ENCODE measurements at places on chromosomes 4 and X. TPM values are rescaled to one million over a fixed set of nuclear protein-coding genes. Genes with fewer than 3 reads are reported as not detected.

The WDFY3 gene
- total RNA-seq = 0.30 TPM

The BBS12 gene
- total RNA-seq = 1.3 TPM

The SAGE1 gene
- not detected for total RNA-seq

The POU4F2 gene
- not detected for total RNA-seq

The TRIM75 gene
- not detected for total RNA-seq

The IL3RA gene
- 0.76 TPM for total RNA-seq

The IGBP1 gene
- total RNA-seq = 28.5 TPM

The AGTR2 gene
- not detected for total RNA-seq

The CYLC1 gene
- not detected for total RNA-seq

The SPINK2 gene
- total RNA-seq = not detected

The EREG gene
- total RNA-seq = 0.63 TPM

The RENBP gene
- 10.4 TPM for total RNA-seq

The TMPRSS11A gene
- total RNA-seq = not detected

The ZNF157 gene
- 0.78 TPM for total RNA-seq

The REELD1 gene
- 0.58 TPM for total RNA-seq

The MTCP1 gene
- total RNA-seq = 5.1 TPM

The LRAT gene
- total RNA-seq = not detected

The ADAM29 gene
- not detected for total RNA-seq

The PARM1 gene
- total RNA-seq = 0.19 TPM

The BCLAF3 gene
- total RNA-seq = 3.7 TPM

The P2RY4 gene
- not detected for total RNA-seq

The GLRA2 gene
- not detected for total RNA-seq

The FAM47A gene
- not detected for total RNA-seq

Data from activated T-cell treated with anti-CD3 and anti-CD28 coated beads, Interleukin-2, amount 50 U/mL, for 4 hours (primary cell).